ENCODE measurements at places on chromosomes 12 and 14.

- DNase-seq = no peak
Observed at GRCh38 chr14:72261068-72261467, 328.8 kb downstream of the RGS6 start.

DNA sequence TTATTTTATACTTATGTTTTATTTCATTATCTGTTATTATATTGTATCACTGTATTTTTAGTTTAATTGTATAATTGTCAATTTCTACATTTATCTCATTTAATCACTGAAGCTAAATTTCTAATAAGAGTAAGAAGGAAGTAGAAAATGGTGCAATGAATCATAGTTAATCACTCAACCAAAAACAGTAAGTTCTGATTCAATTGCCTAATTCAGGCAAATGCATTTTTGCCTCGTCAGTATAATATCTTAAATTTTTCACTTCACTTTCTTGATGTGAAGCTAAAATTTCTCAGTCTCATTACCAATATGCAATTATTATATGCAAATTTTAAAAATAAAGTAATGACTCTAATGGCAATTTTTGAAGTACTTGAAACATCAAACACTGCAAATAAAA, 340.5 kb upstream of the USP15 start:
- no peak for DNase-seq

GRCh38 chr12:3715999-3716398, 36.9 kb downstream of the CRACR2A start:
- no peak for DNase-seq

GRCh38 chr12:6534695-6534944, 303 bp downstream of the GAPDH start:
- peak; percentile 57 for DNase-seq

DNA sequence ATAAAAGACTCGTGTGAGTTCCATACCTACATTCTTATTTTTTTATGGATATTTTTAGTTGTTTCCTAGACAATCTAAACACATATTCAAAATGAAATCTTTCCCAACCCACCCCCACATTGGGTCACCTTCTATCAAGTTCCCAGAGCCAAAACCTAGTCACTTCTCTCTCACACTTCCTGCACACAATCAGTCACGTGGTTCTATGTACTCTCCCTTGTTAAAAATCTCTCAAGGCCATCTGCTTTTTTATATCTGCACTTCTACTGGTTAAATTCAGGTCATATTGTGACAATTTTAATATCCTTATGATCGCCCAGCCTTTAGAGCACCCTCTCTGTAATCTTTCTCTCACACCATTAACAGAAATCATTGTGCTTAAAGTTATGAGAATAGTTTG, 175.0 kb upstream of the SYT10 start:
- DNase-seq = peak; percentile 4

GRCh38 chr14:66495218-66496098, 9.3 kb downstream of the CCDC196 start:
- peak; percentile 82 for DNase-seq

- DNase-seq = peak; percentile 73
Observed at GRCh38 chr14:60722357-60723115, 1.6 kb downstream of the SIX4 start.

DNA sequence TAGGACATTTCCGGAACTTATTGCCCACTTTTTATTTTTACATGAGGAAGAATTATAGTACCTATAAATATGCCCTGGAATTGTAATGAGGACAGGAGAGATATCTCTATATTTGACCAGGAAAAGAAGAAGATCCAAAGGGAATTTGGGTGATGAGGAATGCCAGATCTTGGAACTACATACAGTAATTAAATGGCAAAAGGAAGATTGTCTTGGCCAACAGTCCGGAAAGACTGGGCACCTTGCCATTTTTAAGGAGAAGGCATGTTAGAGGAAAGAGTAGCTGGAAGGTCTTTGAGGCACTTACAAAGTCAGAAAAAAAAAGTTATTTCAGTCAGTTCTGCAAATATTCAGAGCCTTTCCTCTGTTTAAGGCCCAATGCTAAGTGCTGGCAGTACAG, 616.4 kb downstream of the MED13L start:
- no peak for DNase-seq

- no peak for DNase-seq
Observed at GRCh38 chr12:89083491-89083890, 268.8 kb downstream of the DUSP6 start.

GRCh38 chr12:86015026-86015425, 140.9 kb downstream of the NTS start:
- no peak for DNase-seq

DNA sequence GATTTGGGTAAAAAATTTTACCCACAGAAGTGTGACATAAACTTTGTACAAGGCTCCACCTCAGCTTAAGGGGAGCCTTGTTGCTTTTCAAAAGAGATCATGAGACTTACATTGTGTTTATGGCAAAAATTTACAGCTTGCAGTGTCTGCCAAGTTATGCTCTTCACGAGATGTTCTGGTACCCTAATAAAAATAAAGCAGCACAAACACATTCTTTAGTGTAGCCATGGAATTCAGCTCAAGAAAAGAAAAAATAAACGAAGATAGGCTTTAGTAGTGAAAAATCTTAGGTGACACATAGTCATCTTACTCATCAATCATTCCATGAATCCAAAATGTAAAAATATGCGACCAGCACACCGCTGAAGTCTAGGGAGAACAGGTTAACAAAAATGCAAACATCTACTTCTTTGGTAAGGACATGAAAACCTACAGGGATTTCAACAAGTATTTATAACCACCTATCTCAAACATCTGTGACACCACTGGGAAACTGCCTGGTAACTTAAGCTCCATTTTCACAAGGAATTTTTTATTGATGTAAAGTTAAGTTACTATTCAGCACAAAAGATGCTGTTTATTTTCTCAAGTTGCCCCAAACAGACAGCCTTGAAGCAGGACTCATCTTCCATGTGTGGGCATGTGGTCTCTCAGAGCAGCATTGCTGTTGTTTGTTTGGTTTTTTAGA, 32.9 kb downstream of the DMAC2L start:
- no peak for DNase-seq

- DNase-seq = peak; percentile 88
Observed at GRCh38 chr12:46521145-46521544, 148.6 kb upstream of the SLC38A2 start.

DNA sequence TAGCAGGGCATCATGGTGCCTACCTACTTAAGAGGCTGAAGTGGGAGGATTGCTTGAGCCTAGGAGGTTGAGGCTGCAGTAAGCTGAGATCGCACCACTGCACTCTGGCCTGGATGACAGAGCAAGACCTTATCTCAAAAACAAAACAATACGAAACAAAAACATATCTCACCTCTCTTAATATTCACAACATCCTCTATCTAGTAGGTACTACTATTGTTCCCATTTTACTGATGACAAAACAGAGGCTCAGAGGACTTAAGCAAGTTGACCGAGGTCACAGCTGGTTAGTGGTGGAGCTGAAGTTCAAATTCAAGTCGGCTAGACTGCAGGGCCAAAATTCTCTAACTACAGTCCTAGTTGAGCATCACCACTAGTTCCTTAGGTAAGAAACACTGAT, 172.3 kb upstream of the EEA1 start:
- DNase-seq = no peak

GRCh38 chr14:36952689-36953088, 219.7 kb downstream of the SLC25A21 start:
- DNase-seq = no peak

- no peak for DNase-seq
Observed at GRCh38 chr12:47868552-47869031, 36.2 kb downstream of the VDR start.

DNA sequence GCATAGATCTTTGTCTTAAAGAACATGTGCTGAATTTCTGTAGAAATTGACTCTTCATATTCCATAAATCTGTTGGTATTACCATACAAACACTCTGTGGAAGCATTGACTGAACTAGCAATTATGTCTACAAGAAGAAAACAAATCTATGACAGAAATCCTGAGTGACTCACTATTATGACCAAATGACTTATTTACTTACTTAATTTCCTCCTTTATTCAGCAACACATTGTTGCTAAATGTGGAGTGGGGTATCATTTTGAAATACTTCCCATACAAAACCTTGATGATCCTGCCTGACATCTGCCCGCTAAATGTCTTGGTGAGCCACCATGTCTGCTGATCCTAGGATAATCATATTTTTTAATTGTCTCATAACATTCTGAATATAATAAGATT, 99.1 kb upstream of the SLCO1C1 start:
- DNase-seq = no peak

GRCh38 chr14:71554323-71554722, 377.9 kb upstream of the RGS6 start:
- no peak for DNase-seq

GRCh38 chr12:101795786-101796185, 35.0 kb downstream of the GNPTAB start:
- DNase-seq = no peak

- DNase-seq = no peak
Observed at GRCh38 chr14:63290741-63291430, 27.8 kb downstream of the GPHB5 start.

DNA sequence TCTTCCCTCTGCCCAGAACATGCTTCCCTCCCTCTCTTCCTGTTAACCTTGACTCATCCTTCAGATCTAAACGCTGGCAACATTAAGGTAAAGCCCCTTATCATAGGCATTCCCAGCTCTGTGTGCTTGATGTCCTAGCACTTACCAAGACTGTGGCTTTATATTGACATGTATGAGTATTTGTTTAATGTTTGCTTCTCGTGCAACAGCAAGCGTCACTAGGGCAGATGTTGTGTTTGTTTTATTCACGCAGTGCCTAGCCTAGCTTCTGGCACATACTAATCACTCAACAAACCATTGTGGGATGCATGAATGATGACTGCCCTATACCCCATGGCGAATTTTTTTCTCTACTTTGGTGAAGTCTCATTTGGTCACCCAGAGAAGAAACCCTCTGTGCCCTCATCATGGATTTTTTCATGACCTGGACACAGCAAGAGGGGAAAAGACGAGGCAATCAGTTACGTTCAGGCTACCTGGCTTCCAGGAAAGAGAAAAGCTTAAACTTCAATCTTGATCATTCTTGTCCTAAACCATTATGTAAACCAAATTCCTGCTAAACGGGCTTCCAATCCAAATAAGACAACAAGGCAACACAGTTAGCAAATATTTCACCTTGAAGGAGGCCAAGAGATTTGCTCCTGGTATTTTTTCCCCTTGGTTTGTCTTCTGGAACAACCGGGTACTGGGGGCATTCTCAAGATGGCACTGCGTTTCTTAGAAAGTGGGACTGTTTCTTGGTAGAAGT, 47.9 kb upstream of the SOCS2 start:
- no peak for DNase-seq

DNA sequence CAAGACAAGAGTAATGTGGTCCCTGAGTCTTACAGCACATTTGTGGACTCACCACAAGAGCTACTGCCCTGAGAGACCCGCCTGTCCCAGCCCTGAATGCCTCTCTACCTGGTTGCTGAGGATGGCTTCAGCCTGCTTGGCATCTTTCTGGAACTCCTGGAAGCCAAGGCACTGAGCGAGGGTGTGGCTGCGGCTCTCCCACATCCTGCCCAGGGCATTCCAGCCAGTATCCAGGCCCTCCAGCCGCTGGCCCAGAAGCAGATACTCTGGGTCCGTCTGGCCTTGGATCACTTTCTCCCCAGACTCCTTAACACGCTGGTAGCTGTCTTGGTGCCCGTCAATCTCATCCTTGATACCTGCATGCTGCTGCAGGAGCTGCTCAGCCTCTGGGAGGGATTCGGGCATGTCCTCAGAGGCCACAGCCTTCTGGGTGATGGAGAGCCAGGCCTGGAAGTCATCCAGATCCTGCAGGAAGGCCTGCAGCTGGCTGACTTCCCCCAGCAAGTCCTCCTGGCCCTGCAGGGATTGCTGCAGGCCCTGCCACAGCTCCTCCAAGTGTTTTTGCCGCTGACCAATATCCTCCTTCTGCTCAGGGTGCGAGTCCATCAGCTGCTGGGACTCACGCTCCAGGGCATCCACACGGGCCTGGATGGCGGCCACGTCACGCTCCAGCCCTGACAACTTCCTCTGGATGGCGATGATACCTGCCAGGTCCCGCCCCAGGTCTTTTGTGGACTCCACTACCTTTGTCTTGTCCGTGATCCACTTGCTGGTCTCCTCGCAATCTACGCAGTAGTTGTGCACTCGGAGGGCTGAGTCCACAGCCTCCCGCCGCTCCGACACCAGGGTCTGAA, 82.3 kb downstream of the PLEKHG3 start:
- no peak for DNase-seq

DNA sequence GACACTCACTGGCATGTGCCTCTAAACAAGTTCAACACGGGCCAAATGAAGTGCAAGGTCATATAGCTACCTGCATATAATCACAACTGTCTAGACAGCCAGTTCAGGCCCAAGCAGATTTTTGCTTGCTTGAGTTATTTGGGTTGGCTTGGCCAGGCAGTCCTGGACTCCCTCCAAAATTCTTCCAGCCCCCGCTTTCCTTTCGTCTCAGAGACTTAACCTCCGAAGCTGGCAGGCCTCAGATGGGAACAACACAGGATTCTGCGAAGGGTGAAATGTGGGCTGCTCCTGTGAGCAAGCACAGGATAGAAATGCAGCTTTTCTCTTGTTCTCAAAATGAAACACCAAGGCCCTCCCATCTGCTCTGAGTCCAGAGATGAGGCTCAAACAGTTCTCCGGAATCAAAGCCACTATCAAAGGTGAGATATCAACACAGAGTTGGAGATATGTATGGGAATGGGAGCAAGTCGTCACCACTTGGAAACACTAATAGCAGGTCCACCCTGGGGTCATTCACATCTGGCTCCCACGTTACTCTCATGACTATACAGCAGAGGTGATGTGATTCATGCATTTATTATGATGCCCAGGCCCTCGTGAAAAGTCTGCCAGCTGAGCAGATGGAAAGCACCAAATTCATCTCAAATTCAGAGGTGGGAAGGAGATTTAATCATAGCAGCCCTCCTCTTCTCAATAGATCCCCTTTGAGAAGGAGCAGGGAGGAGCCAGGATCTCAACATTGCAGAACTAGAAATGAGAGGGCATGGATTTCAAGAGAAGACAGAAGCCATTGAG, 389.8 kb downstream of the NUAK1 start:
- DNase-seq = no peak

GRCh38 chr12:97417568-97418218, 44.9 kb upstream of the RMST start:
- no peak for DNase-seq

- no peak for DNase-seq
Observed at GRCh38 chr12:4991373-4991772, 52.3 kb upstream of the KCNA5 start.

DNA sequence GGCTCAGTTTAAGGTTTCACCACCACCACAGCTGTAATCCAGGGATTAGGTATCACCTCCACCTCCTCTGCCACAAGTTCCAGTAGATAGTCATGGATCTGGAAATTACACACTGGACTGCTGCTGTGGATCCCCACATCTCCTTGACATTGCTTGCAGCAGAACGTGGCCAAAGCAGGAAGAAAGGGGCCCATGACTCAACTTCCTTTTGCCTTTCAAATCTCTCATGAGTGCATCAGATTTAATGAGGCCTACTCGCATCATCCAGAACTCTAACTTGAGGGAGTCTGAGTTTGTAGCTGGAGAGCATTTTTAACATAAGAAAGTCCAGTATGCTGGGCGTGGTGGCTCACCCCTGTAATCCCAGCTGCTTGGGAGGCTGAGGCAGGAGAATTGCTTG, 29.2 kb upstream of the TMED10 start:
- DNase-seq = no peak
